ENCODE measurements at places on chromosomes 5 and 9.

GRCh38 chr9:132061526-132061925 lies 18.1 kb downstream of the MED27 start:
- DNase-seq, result no peak

DNA sequence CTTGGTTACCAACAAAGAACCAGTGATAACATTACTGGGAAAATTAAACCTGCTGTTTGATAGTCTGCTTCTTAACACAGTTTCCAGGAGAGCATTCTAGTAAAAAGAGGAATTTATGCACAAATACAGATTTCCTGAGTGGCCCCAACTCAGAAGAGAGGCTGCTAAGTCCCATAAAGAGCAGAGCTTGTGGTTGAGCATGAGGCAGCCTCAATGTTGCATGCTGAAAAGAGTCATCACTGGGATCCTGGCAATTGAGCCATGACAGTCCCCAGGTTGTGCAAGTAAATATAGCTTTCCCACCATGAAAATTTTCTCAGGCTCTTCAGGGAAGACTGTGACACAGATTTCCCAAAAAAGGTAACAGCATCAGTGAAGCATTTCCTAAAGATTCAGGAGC lies 47.5 kb upstream of the ADRB2 start:
- DNase-seq, result no peak

- no peak for DNase-seq
Observed at GRCh38 chr9:75063556-75064305, 24.2 kb downstream of the NMRK1 start.

- peak; percentile 17 for DNase-seq
Observed at GRCh38 chr9:16870596-16871335, at the start of gene BNC2. Gene BNC2, minus strand, starts transcription at chr9:16870670. Its CDS starts 22 bp downstream, at chr9:16870648.

DNA sequence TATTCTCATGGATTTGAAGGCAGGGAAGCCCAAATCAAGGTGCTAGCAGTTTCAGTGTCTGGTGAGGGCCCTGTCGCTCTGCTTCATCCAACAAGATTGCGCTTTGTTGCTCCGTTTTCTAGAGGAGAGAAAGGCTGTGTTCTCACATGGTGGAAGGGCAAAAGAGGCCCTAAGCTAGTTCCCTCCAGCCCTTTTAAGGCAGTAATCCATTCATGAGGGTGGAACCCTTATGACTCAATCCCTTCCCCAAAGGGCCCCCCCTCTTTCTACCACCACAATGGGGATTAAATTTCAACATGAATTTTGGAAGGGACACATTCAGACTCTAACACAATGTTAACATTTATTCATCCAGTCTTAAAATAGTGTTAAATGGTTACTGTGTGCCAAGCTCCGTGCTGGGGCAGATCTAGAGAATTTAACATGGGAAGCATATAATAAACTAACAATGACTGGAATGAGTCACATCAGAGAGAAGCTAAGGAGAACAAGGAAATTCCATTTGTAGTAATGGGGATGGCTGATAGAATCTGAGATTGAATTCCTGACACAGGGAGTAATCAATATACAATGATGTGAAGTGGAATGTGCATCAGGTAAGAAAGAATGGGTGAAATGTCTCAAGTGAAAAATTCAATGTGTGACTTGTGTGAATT lies 382.8 kb upstream of the ZNF608 start:
- no peak for DNase-seq

- no peak for DNase-seq
Observed at GRCh38 chr5:132206782-132207181, 20.9 kb downstream of the P4HA2 start.

- DNase-seq, result no peak
Observed at GRCh38 chr5:54651482-54652076, 134.0 kb downstream of the SNX18 start.

DNA sequence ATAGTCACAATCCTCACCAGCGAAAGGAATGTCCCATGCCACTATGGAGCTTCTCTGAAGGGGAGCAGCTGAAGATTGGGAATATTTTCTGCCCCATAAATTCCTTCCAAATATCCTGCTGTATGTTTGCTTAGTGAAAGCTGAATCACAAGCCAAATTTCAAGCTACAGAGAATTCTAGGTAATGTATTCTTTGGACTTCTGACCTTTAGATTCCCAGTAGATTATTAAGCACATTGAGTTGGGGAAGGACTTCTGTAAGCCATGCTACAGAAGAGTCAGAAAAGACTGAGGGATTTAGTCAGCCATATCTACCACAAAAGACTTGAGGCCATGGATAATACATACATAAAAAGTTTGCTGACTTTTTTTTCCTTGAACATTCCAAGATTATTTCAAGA lies 1342.0 kb upstream of the NUDT12 start:
- no peak for DNase-seq

GRCh38 chr9:83032065-83032625 lies 30.8 kb downstream of the RASEF start:
- no peak for DNase-seq

- DNase-seq, result peak; percentile 22
Observed at GRCh38 chr9:90774682-90775081, 26.9 kb upstream of the SYK start.

GRCh38 chr9:109245310-109245897 lies 75.5 kb downstream of the EPB41L4B start:
- DNase-seq, result no peak

DNA sequence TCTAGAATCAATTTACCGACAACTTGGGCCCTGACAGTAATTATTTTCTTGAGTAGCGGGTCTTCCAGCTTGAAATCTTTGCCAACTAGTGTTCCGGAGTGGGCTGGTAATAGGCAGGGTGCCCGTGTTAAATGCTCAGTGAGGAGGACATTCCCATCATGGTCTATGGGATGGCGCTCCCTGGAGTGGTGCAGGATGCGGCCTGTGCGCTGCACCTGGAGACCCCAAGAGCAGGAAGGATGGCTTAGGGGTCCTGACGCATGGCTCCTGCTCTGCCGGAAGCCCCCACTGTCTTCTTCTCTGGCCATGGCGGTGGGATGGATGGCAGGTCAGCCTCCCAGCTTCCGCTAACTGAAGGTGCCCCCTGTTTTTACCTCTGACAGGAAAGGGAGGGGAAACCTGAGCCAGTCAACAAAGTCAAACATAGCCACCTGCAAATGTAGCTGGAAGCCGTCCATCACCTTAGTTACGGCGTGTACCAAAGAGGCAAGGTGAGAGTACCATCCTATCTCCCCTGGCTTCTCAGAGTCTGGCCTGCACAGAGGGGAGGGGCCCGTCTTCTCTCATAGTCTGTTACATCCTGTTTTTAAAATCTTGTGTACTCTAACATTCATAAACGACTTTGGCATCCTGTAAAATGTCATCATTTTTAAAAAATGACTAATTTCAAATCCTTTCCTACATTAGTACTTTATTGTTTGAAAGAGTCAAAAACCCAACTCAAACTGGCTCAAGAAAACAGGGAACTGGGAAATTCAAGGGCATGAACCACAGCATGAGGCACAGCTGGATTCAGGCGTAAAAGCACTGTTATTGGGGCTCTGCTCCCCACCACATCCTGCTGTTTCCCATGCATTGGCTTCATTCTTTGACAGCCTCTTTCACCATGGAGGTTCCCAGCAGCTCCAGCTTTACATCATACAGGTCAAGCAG lies 28.5 kb upstream of the UNC5A start:
- DNase-seq, result no peak

DNA sequence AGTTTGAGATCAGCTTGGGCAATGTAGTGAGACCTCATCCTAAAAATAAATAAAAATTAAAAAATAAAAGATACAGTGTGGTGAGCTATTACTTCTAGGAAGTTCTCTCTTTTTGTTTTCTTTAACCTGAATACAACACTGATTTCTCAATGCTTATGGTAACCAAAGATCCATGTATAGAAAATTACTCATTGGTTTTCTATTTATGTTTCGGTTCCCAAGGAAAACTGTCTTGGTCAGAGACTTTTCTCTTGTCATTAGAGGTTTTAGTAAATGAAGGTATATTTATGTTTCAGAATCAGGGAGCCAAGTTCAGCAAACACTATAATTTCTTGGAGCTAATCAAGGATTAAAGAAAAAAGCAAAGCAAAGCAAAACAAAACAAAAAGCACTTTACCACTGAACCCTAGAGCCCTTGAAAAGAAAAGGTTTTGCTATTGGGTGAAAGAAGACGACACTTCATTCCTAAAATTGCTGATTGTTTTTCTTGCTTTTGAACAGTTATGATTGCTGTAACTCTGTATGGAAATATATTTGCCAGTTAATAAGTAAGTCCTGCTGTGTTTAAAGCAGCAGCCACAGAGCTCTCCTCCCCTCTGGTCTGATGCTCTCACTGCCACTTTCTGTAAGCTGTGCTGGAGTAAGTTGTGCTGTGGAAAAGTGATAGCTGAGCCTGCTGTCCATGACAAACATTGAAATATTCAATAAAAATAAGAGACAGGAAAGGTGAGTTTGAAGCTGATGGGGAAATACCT lies 298.2 kb downstream of the CD180 start:
- no peak for DNase-seq

DNA sequence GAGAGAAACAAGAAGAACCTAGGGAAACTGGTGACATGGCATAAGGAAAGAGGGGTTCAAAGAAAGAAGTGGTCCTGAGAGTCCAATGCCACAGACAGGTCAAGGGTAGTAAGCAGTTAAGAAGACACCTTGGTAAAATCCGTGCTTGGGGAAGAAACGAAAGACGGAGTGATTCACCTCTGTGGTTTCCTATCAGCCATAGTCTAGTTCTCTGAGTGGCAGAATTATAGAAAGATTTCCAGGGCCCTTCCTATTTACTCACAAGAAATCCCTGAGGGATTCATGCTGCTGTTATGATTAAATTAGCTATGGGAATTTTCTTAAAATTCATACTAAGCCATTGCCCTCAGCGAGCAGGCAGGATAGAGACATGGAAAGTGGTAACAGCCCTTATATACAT lies 31.7 kb downstream of the IL33 start:
- no peak for DNase-seq

GRCh38 chr5:65334077-65334476 lies 147.6 kb downstream of the ADAMTS6 start:
- DNase-seq, result no peak

DNA sequence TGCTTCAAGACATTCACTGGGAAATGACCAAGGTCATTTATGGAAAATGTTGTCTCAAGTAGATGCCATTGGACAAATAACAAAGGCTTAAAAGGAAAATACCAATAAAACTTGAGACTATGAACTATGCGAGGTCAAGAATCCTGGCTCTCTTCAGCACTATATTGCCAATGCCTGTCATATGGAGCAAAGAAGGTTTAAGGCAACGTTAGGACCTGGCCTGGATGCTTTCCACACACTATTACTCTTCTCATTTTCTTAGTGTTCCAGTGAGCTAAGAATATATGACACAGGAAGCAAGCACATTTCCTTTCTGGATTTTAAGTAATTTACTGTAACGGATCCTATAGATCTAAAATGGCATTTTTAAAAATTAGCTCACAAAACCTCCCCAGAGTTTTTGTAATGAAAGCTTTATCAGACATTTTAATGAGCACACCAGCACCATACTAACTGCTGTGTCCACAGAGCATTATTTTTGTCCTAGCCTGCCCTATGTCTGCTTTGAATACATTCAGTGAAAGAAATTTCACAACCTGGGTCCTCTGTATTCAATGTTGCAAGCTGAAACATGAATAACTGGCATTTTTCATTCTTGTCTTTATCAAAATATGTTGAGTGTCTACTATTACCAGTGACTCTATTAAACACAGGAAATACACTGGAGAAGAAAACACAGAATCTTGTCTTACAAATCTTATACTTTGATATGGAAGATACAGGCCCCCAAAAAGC lies 315.6 kb downstream of the CETN3 start:
- no peak for DNase-seq

- no peak for DNase-seq
Observed at GRCh38 chr5:82183828-82184227, 94.3 kb downstream of the RPS23 start.

DNA sequence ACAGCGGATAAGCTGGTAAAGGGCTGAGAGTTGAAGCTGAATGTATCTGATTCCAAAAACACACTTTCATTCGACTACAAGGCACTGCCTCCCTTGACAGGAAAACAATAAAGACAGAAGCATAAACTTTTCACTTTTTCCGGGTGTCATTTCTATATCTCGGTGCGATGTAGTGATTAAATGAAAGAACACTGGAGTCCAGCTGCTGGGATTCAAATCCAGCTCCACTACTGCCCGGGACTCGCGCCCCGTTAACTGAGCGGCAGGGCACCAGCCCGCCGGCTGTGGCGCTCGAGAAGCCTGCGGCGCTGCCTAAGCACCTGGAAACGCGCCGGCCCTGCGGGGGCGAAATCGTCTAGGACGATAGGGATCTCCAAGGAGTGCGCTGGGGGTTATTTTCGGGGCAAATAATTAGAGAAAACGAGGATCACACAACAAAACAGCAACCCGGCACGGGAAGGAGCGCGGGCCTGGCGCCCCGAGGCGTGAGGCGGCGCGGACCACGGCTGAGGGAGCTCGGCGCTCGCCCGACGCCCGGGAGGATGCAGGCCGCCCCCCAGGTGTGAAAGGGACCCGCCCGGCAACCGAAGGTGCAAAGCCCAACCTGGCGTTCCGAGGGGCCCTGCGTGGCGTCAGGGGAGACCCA lies 837 bp downstream of the UIMC1 start:
- DNase-seq, result peak; percentile 47

GRCh38 chr5:76499507-76500161 lies 96.5 kb downstream of the IQGAP2 start:
- DNase-seq, result no peak

All from GM12892 (cell line).